Stimulated activated CD4-positive, alpha-beta T cell treated with anti-CD3 and anti-CD28 coated beads, Interleukin-1b, Interleukin-23, amount 100 ng/mL, for 48 hours (primary cell): ENCODE measurements at places on chromosomes 13 and 19.

- no peak for DNase-seq
Observed at GRCh38 chr13:60094385-60095088, 69.2 kb downstream of the DIAPH3 start.

- DNase-seq: no peak
Observed at GRCh38 chr13:42305503-42305902, 33.6 kb downstream of the AKAP11 start.

DNA sequence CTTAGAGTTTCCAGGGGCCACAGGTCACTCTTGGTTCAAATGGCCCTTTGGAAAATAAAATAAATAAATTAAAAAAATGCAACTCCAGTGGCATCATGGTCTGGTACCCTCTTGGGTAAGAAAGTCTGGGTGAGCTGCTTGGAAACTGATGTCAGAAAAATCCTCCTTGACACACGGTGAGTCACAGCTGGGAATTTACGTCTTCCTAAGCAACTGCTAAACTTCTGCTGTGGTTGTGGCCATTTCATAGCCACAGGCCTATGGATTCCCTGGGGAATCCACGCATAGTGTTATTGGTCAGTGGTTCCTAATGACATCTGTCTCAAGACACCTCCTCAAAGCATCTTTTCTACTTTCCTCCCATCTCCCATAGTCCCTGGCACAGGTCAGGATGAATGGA is 220.8 kb downstream of the COG6 start:
- no peak for DNase-seq

GRCh38 chr13:104823709-104824108 is 1711.8 kb downstream of the EFNB2 start:
- DNase-seq: no peak

- peak; percentile 87 for DNase-seq
Observed at GRCh38 chr19:2096034-2096479, at the start of gene MOB3A. TSS of gene MOB3A (minus strand) at chr19:2096326. CDS start at chr19:2078560, 17,766 bp downstream.

GRCh38 chr13:95457294-95457693 is 95.2 kb upstream of the CLDN10 start:
- peak; percentile 8 for DNase-seq

- DNase-seq: no peak
Observed at GRCh38 chr19:17323964-17324332, 10.7 kb downstream of the ANO8 start.

DNA sequence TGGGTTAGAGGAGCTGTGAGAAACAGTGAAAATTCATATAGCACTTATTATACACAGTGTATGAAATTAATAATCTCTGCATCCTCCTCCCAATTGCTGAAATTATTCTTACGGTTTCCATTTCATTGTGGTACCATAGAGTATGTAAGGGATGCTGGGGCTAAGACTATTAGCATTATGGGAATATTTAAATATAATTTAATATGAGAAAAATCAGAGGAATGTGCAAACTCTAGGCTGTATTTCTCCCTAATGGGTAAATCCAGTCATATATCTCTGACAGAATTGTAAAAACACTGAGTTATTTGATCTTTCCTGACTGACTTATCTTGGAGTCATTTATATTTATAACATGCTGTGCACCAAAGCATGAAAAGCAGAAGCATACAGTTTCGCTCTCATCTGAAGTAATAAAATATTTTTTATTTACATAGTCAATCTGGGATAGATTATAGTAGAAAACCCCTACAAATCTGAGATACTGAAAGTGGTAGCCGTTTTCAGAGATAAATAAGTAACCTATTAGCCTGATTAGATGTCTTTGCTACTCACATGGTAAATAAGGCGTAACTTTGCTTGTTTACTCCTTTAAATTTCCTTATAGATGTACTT is 34.9 kb downstream of the LRCH1 start:
- DNase-seq: no peak

- no peak for DNase-seq
Observed at GRCh38 chr19:6015841-6016545, 38.1 kb upstream of the RANBP3 start.

DNA sequence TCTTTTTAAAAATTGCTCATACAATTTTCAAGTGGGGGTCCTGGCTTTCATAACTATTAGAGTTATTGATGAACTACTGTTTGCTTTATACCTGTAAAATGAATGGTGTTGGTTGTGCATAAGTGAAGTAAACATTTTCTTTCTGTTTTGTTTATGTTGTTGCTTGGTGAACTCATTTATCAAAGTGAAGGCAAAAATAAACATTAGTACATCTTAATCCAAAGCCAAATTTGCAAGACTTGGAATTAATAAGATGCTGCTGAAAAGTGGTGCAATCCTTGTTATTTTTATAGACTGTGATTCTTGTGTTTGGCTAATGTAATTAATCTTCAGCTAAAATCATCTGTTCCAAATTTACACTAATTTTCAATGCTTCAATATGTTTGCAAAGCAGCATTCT is 24.4 kb upstream of the DCT start:
- no peak for DNase-seq

DNA sequence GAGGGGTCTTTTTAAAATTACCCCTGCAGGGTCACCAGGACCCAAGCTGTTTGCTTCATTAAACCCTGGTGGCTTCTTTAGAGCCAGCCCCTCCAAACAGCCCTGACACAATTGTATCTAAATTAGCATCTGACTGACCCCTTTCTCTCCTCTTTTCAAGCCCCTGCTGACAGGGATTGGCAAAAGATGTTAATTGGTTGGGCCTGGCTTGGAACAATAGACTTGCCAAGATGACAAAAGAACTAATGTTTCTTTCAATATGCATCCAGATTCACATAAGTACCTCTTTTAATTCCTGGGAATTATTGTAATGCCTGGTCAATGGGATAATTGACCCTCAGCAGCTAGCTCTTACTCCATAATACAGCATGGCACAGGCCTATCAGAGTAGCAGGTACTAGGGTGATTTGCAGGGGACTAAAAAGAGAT is 140.8 kb downstream of the SHISA2 start:
- no peak for DNase-seq

- no peak for DNase-seq
Observed at GRCh38 chr13:38854226-38854625, 136.4 kb downstream of the STOML3 start.

DNA sequence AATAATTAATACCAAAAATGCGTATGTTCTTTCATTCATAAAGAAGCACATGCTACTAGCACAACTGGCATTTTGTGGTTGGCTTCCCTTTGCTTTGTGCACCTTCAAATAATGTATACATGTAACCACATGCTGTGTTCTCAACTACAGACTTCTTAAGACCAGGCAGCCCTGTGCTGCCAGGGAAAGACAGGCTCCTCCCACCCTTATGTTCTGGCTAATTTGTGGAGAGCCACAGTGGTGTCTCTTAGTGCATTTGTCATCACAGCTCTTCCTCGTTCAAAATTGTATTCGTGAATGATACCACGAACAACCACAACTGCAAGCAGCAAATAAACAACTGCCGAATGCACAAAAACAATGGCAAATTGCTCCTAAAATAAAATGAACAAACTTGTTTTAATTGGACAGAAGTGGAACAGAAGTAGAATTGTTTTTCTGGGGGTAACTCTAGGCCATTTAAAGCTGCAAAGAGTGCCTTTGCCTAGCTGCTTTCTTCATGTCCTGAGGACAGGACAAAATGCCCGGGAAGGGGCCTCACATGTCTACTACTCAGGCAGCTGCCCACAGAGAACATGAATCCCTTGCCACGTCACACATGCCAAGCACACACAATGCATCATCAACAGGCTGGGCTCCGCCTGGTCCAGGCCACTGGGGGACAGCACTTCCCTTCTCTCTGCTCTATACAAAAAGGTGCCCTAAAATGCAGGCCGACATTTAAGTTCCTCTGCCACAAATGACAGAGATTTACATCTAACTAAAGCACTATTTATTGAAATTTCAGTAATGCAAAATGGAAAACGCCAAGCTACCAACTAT is 21.7 kb downstream of the IRS2 start:
- no peak for DNase-seq

DNA sequence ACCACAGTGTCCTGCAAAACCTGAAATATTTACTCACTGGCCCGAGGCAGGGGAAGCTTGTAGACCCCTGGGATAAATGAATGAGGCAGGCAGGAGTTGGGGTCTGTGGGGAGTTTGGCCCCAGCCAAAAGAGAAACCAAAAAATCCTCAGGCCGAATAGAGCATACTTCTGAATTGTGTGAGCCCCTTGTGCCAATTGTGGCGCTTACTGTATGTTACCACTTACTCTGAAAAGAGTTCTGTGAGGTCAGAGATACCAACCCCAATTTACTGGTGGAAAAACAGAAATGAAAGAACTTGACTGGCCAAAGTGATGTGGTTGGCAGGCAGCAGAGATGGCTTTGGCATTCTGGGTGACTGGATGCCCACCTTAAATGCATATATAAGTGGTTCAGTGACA is 6.9 kb downstream of the CARM1 start:
- DNase-seq: no peak

GRCh38 chr13:44313674-44314073 is 60.0 kb upstream of the SERP2 start:
- DNase-seq: no peak

- no peak for DNase-seq
Observed at GRCh38 chr13:109870696-109871370, 84.5 kb upstream of the IRS2 start.

- DNase-seq: peak; percentile 77
Observed at GRCh38 chr19:29831041-29831548, 19.3 kb downstream of the CCNE1 start.

DNA sequence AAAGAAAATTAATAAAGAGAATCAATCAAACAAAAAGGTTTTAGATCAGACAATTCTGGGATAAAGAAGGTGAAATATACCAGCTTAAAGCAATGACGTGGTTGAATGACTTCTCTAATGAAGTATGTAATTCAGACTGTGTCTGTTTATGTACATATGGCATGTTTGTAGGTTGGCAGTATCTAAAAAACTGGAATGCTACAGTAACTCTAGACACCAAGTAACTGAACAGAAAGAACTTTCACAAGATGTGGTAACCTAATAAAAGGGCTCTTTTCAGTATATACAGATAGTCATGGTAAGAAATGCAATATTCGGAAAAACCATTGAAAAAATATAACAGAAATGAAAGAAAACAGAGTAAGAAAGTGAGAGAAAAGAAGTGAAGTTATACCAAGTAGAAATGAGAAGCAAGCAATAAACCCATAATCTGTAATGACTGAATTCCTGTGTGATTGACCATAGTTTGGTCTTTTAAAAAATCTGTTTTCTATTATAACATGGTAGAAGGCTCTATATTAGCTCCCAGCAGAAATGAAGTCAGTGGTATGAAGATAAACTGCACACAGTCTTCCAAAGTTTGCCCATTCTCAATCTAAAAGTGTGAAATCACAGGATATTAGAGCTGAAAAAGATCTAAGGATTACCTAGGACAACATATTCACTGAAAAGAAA is 31.4 kb downstream of the ELF1 start:
- DNase-seq: no peak

- no peak for DNase-seq
Observed at GRCh38 chr13:111549464-111549863, 229.0 kb downstream of the TEX29 start.

GRCh38 chr13:34577051-34577450 is 365.0 kb upstream of the NBEA start:
- no peak for DNase-seq

DNA sequence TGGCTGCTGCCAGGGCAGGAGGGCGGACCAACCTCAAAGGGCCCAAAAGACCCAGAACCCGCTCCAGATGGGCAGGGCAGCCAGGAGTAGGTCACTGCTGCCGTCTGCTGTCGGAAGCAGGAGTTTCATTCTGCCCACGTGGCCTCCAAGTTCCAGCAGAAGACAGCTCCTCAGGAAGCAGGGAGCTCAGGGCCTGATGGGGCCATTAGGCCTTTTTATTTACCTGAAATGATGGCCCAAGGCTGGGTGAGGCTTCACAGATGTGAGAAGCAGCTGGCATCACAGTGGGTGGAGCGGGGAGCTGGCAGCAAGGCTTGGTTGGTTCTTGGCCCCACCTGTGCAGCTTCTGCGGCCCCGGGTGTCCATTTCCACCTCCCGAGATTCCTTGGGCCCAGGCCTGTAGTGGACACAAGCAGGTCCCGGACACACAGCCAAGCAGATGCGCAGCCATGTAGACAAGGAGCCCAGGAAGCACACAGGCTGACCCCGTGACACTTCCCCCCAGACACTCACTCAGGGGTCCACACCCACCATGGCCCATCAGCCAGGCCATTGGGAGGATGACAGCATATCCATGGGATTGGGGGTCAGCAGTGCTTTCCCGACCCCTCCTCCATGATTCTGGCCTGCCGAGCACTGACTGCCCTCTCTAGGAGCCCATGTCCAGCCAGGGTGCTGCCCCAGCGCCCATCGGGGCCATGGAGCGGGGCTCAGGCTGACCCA is 26.4 kb downstream of the C13orf46 start:
- no peak for DNase-seq

GRCh38 chr13:30443957-30444404 is 21.7 kb downstream of the UBE2L5 start:
- DNase-seq: no peak

DNA sequence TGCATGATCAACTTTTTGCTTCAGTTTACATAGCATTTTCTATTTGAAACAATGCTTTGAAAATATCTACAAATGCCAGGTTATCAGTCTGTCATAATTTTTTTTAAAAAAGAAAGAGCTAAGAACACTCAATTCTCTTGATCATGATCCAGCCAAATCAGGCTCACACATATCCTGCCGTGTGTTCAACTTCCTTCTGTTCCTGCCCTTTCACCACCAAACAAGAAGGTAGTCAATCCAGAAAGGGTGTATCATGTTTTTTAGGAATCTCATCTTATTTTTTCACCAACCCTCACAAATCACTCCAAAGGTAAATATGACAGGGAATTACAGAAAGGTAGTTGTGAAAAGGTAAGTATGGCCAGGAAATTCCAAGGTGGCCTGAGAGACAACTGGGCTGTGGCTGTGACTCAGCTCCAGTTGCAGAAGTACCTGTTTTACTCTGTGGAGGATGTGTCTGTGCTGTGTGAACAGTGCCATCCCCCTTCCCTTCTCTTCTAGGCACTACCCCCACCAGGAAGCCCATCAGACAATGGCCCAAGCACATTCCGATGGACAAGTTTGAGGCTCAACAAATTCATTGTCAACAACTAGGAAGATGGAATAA is 138.8 kb upstream of the GJB6 start:
- DNase-seq: no peak

- no peak for DNase-seq
Observed at GRCh38 chr13:90908792-90909191, 438.7 kb upstream of the MIR17HG start.

DNA sequence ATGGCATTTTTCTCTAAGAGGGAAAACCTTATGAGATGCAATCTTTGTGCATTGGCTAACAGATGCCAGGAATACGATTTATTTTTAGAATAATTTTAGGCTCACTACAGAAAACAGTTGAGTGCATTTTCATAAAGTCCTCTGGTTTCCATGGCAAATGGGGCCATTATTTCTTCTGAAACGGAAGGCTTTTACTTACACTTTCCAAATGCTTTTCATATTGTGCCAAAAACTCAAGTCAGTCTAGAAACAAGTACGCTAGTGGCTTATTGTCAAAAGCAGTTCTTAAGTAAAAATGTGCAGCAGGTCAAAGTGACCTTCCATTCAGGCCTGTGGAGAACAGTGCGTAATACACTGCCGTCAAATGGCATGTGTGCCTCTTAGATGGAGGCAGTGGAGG is 628.7 kb downstream of the EFNB2 start:
- no peak for DNase-seq
